ENCODE measurements at places on chromosomes 1 and 21.

DNA sequence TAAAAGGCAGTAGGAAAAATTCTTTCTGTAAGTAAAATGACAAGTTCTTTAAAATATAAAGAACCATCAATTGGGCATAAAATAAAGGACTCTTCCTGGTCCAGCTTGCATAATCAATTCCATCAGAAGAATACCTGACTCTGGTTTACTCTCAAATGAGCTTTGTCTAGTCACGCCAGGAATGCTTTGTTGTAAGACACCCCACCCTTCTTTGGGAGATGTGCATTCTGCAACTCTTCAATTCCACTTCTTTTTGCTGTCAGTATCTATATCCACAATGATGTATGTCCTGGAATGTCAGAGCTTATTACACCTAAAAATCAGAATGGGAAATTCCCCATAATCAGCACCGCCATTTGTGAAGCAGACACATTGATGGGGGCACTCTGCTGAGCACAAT lies 76.1 kb downstream of the PTPN14 start:
- no peak for DNase-seq

GRCh38 chr1:15287035-15287979 lies 40.3 kb downstream of the FHAD1 start:
- no peak for DNase-seq

- no peak for DNase-seq
Measured at GRCh38 chr1:197981561-197981960, 64.4 kb downstream of the LHX9 start.

- DNase-seq, result no peak
Measured at GRCh38 chr21:44517175-44517899, 22.7 kb downstream of the KRTAP10-1 start.

DNA sequence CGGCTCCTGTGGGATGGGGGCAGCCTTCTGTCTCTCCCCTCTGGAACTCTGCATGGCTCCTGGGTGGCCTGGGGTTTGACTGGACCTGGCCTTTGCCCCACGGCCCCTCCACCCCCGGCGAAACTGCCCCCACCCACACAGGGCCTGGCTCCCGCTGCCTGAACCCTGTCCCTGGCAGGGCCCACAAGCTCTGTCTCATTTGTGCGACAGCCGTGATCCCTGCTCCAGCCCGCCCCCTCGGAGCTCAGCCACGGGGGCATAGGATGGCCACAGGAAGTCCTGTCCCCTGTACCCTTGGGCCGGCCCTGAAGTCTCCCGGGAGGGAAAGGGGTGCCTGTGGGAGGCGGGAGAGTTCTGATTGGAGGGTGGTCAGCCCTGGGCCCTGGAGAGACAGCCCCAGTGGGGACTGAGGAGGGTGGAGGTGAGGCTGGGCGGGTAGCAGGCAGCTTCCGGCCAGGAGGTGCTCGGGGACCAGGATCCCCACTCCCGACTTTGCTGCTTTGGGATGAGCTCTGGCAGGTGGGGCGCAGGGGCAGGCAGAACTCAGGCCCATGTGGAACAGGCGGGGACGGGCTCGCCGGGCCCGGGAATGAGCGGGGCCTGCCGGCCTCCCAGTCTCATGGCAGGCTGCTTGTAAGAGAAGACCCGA lies 45.1 kb downstream of the SLX9 start:
- DNase-seq, result no peak

DNA sequence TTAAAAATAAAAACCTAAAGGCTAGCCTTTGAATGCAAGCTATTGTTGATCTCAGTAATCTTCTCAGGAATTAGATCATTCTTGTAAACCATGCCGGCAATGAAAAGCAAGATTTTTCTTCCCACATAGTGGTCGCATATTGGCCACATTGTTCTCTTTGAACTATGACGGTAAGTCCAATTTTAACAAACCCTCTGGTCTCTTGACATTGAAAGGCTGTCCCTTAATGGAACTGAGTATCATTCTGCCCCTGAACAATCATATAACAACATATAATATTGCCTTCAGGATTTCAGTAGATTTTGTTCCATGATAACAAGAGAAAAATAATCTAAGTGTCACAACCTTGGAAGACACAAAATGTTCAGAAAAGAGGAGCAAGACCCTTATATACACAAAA lies 1.3 kb downstream of the TNNI3K start:
- no peak for DNase-seq

DNA sequence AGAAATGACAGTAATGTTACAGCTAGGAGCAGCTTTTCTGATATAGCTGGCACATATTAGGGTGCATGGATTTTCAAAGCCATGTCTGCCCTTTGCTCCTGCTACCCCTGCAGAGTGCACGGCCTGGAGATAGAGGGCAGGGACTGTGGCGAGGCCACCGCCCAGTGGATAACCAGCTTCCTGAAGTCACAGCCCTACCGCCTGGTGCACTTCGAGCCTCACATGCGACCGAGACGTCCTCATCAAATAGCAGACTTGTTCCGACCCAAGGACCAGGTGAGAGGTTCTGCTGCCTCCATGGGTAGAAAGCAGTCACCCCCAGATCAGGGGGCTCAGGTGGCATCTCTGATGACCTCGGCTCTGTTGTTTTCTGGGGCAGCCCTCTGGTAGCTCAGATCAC lies 9.8 kb downstream of the MTARC1 start:
- no peak for DNase-seq

DNA sequence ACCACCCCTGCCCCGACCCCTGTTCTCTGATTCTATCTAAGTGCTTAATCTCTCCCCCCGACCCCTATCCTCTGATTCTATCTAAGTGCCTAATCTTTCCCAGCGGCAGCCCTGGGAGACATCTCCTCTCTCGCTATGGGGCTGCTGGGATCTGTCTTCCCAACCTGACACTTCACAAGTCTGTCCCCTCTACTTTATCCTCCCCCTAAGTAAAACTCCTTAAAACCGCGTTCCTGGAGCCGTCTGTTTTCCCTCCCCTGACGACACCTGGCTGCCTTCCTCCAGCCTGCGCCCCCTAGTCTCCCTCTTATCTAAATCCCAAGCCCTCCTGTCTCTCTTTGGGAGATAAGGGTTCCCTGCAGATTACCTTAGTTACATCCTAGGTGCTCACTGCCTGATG lies 30.5 kb downstream of the EPHB2 start:
- DNase-seq, result no peak

GRCh38 chr1:82785268-82785790 lies 984.6 kb downstream of the ADGRL2 start:
- no peak for DNase-seq

GRCh38 chr1:234780112-234780511 lies 170.1 kb upstream of the IRF2BP2 start:
- no peak for DNase-seq

DNA sequence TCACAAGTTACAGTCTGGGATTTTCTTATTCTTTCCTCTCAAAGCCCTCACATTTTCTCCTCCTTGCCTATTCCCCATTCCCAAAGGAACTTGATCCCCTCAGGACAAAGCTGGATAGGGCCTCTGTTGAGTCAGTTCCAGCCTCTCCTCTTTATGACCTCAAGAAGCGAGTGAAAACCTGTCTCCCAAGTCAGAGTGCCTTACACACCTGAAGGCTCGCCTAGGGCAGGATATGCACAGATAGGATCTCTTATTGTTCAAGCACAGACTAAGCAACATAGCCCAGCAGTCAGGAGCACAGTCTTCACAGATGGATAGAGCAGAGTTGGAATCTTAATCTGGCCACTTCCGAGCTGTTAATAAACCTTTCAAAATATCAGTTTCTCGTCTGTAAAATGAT lies 60.8 kb upstream of the PRRC2C start:
- DNase-seq, result no peak

DNA sequence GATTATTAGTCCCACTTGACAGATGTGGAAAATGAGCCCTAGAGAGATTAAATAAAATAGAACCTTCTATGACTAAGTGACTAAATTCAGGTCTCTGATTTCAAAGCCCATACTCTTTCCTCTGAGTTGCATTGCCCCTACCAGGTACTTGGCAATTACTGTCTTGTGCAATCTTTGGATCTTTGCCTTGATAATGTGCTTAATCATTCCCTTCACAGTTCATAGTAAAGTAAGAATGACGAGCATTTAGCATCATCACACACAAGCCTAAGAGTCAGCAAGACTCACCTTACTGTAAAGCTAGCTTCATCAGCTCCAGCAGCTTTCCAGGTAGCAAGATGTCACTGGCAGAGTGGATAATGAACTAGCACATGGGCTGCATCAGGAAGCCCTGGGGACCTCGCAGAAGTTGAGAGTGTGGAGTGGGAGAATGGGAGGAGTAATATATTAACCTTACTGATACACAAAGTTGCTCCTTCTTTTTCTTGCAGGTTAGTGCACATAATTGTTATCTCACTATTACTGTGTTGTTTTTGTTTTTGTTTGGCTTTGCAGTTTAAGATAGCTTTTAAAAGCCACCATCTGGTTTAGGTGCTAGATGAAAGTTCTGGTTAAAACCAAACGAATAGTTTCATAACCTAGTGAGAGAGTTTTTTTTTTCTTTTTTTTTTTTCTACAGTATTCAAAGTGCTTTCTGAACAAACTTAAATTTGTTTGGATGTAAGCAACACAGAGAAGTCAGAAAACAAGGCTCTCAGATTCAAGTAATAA lies 71.8 kb downstream of the PBX1 start:
- DNase-seq, result no peak

GRCh38 chr1:215719552-215719951 lies 152.4 kb downstream of the KCTD3 start:
- DNase-seq, result no peak

DNA sequence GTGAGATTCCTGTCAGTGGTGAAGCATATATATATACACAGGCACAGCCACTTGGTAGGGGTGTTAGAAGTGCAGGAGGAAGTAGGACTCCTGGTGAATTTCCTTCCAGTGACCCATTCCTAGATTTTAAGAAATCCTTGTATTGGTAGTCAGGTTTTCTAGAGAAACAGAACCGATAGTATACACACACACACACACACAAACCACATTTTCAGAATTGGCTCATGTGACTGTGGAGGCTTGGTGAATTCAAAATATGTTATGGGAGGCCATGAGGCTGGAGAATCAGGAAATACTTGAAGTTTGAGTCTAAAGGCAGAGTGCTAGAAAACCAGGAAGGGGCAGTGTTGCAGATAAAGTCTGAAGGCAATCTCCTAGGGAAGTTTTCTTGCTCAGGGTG lies 114.2 kb downstream of the FCRL5 start:
- DNase-seq, result no peak

DNA sequence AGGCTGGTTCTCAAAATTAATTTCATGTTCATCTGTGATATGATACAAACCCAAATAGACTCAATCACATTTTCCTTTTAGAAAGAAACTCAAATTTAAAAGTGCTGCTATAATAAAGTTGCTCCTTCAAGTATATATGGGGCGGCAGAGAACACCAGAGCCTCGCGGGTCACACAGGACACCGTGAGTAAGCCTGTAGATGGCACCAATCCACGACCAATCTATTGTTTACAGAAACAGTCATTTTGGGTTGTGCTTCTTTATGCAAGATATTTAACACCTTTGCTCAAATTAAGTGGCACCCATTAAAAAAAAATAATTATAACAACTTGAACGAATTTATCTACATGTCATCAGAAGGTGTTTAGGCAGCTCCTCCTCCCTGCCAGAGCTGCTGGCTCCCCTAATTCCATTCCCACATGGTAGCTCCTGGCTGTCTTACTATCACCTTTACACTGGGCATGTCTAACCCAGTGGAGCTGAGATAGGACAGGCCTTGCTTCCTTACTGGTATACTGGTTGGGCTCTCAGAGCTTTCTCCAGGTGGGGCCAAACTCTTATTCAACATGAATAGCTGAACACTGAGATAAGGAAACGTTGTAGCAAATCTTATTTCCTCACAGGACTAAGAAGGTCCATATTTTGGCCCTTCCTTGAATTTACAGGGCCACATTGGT lies 287.0 kb downstream of the SDCCAG8 start:
- no peak for DNase-seq

- no peak for DNase-seq
Measured at GRCh38 chr1:76705560-76705959, 161.7 kb upstream of the ST6GALNAC5 start.

DNA sequence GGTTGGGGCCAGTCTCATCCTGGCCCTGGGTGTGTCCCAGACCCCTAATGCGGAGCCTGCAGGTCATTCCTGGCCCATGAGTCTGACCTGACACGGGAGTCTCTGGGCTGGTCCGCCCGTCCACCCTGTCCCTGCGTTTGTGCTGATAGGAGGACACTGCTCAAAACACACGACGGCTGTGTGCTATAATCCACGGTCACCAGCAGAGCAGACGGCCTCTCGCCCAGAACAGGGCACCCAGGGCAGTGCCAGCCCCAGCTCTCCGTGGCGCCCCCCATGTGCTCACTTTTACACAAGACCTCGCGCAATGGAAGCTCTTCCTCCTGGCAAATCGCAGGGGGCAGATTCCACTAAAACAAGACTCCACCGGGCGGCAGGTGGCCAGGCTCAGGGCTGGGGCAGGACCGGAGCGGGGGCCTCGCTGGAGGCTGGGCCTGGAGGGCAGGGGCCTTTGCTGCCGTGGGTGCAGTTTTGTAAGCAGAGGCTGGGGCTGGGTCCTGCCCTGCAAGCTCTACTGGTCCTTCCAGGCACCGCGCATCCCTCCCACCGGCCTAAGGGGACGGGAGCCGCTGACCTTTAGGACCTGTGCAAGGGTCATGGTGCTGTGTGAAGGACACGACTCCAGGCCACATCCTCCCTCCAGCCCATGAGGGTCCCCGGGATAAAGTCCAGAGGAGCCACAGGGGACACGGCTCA lies 10.6 kb upstream of the SLC19A1 start:
- DNase-seq, result no peak

DNA sequence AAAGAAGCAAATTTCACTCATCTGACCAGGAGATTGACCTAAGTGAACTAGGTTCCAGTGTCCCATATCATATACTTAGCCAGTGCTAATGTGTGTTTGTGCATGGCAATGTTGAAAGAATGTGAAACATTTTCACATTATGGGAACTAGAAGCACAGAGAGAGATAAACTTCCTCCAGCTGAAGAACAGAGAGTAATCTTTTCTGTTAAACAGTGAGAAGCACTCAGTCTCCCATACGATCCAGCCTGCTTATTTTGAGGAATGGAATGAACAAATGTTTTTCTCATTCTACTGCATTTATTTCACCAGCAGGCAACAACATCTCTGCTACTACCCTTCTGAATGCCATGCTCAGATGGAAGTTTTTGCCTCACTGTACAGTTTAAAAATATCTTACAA lies 170.5 kb downstream of the TTLL7 start:
- no peak for DNase-seq

GRCh38 chr1:243713470-243714186 lies 136.4 kb downstream of the AKT3 start:
- no peak for DNase-seq

GRCh38 chr1:227884370-227885134 lies 63.2 kb downstream of the WNT9A start:
- DNase-seq, result no peak

DNA sequence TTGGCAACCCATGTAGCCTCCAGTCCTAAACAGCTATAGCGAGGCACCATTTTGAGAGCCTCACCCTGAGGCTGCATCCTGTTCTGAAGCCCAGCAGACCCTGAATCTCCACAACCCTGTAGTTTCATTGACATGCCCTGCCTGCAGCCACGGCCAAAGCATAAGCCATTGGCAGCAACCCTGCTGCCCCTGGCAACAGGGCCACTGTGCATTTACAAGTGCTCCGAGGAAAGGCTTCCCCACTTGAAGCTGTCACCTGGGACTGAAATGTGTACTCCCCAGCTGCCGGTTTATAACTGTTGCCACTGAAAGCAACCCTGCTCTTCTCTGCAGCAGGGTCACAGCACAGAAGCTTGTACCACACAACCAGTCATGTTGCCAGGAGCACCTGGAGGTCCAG lies 124.2 kb upstream of the OLFM3 start:
- no peak for DNase-seq

GRCh38 chr1:237062976-237063375 lies 21.0 kb downstream of the RYR2 start:
- no peak for DNase-seq

GRCh38 chr1:77281491-77282186 lies at the start of gene AK5:
AK5 (plus strand) TSS chr1:77282019; CDS start chr1:77282314, 295 bp downstream.
- no peak for DNase-seq
